ENCODE measurements at places on chromosomes 6 and 20.

DNA sequence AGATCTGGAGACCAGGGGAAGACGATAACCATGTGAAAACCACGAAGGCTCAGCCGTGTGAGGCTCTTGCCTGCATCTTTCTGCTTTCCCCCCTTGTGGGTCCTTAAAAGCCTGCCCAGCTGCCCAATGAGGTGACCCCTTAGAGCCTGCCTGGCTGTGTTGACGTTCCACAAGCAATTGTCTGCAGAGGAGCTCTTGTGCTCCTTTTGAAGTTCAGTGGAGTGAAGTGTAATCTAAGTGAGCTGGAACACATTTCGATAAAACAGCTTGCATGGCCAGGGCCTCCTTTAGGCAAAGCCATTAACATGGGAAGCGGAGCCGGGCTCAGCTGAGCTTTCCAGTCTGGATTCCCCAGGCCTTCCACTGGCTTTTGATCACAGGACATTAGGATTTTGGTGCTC lies 27.3 kb upstream of the TCP11 start:
- no peak for DNase-seq

DNA sequence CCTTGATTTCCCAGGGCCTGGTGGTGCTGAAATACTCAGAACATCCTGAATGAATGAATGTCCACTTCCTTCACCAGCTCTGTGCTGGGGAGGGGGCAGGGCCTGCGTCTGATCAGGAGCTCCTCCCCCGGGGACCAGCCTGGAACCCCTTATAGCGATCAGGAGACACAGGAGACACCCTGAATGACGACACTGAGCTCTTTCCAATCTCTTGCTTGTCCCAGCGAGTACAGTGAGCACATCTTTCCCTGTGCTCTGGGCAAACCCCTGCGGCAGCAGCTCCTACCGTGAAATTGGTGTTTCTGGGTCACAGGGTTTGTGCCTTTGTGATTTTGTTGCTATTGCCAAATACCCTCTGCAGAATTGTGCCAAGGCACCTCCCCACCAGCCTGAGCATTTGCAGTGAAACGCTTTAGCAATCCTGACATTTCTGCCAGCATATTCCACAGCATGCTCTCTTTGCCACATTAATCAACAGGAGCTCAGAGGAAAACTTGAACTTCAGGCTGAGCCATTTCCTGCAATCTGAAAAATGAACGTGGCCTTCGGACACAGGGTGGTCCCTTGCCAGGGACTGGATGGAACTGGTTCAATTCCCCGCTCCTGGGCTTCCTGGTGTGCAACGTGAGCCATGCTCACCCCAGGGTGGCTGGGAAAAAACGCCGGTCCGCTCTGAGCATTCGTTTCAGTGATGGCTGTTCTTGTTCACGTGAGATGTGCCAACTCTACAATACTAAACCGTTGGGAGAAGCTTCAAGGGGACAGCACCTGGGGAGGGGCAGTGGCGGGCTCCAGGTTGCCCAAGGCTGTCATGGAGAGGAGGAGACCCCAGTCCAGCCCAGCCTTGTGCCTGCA lies 23.1 kb upstream of the MRGBP start:
- DNase-seq: no peak

GRCh38 chr6:3759646-3760232 lies 8.2 kb upstream of the PXDC1 start:
- DNase-seq: no peak

GRCh38 chr6:51273228-51273961 lies 454.7 kb downstream of the TFAP2B start:
- no peak for DNase-seq

GRCh38 chr6:70616728-70617260 lies 50.1 kb downstream of the SDHAF4 start:
- no peak for DNase-seq

DNA sequence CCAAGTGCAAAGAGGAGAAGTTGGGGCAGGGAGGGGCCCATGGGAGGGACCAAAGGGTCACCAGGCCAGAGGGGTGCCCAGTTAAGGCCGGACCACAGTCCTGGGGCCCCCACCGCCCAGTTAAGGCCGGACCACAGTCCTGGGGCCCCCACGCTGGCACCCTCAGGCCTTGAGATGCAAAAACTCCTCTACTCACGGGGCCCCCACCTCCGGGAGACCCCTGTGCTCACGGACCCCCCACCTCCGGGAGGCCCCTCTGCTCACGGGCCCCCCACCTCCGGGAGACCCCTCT lies 16.9 kb downstream of the KCNQ2 start:
- DNase-seq: no peak

GRCh38 chr20:61570646-61571195 lies 318.7 kb downstream of the CDH4 start:
- DNase-seq: no peak

DNA sequence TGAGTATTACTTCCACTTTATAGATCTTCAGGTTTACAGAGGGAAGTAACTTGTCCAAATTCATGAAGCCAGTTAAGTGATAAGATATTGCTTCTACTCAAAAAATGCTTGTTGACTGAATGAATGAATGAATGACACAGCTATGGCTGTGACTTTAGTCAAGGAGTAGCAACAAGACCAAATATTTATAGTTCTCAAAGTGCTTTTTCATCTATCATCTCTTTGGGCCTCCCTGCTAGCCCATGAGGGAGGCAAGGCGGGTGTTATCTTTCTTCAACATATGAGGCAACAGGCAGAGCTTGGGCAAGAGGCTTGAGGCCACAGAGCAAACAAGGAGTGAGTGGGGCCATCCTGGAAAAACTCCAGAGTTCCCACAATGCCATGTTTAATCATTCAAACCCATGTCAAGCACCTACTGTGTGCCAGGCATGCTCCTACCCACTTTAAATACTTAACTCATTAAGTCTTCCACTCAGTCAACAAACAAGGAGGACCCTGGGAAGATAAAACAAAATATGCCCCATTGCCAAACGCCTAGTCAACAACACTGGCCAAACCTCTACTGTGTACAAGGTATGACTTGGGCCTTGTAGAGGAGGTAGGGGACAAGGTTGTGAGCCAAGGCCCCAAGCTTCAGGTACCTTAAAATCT lies 15.9 kb downstream of the BCL2L1 start:
- no peak for DNase-seq

DNA sequence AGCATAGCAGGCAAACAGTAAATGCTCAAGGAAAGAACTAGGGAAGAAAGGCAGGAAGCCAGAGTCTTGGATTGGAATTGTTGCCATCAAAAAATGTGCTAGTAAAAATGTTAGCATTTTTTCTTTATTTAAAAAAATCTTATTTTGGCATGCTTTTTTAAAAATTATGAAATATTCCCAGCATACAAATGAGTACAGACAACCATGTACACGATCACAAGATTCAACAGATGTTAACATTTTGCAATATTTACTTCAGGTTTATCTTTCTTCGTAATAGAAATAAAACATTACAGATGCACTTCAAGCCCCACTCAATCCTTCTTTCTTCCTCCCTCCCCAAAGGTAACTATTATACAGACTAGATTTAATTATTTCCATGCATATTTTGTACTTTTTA lies 27.4 kb upstream of the NOP56 start:
- no peak for DNase-seq

GRCh38 chr6:2857580-2858337 lies 16.1 kb upstream of the SERPINB1 start:
- no peak for DNase-seq

GRCh38 chr6:90485635-90486277 lies 101.1 kb downstream of the MAP3K7 start:
- no peak for DNase-seq

GRCh38 chr6:75283907-75284631 lies 523 bp downstream of the TMEM30A start:
- DNase-seq: no peak

- no peak for DNase-seq
Measured at GRCh38 chr6:158892266-158892665, 73.1 kb upstream of the EZR start.

GRCh38 chr6:108121612-108122011 lies 44.2 kb upstream of the NR2E1 start:
- DNase-seq: no peak

DNA sequence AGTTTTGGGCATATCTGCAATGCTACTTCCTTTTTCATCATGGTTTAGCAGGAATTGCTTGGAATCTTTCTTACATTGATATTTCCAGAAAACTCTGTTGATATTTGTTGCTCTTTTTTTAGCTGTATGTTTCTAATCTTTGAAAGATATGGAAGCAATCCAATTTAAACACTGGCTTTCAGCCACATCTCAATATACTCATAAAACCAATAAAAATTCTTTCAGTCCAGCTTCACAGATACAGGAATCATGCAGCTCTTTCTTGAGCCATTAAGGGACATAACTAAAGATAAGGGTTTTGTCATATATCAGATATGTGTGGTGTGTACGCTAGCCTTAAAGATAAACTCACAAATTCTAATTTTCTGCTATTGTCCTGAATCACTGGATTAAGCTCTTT lies 47.4 kb downstream of the PKIB start:
- no peak for DNase-seq

- DNase-seq: no peak
Measured at GRCh38 chr6:5130135-5130866, 45.2 kb downstream of the PPP1R3G start.

GRCh38 chr6:128572294-128572693 lies 51.9 kb upstream of the PTPRK start:
- DNase-seq: no peak

DNA sequence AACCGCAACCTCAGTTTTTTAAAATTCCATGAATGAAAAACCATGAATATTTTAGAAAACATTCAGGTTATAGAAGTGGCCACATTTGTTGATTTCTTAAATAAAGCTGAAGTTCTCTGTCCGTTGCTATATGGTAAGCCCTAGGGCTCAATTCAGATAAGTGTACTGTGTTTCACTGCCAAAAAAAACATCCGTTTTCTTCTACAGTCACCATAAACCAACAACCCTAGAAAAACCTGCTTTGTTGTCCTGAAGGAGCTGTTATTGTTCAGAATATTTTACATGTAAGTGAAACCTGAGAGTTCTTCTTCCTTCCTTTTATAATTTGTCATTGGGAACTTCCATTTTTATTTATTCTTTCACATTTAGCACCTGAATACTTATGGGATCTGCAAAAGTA lies 274.1 kb downstream of the TFAP2A start:
- no peak for DNase-seq

DNA sequence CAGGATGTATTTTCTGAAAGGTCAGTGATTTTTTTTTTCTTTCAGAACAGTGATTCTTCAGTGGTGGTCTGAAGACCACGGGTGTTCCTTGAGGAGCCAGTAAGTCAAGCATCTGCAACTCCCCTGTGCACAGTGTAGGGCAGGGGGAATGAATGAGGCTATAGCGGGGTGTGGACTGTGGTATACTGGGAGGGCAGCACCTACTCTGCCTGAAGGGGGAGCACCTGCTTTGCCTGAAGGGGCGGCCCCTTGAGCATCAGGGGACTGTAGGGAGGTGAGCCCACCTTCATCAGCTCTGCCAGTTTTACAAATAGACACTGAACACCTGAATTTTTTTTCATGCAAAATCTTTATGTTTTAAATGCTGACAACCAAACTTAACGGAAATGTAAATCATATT lies 77.5 kb upstream of the RIPOR2 start:
- DNase-seq: no peak

DNA sequence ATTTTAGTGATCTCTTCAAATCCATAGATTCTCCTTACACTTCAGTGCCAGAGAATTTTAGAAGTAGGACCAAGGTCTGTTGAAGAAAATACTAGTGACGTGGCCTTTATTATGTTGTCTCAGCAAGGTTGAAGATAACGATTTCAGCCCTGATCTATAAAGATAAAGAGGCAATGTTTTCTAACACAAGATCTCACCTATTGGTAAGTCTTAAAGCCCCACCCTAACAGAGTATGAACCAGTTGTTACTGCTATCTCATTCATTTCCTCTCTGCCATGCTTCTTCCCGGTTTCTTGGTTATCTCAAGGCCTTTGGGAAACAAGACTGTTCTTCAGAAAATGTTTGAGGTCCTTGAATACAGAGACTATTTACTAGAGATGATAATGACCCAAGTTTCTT lies 53.1 kb downstream of the KIAA0408 start:
- no peak for DNase-seq

GRCh38 chr20:63042448-63043071 lies 35.8 kb upstream of the BHLHE23 start:
- DNase-seq: no peak

DNA sequence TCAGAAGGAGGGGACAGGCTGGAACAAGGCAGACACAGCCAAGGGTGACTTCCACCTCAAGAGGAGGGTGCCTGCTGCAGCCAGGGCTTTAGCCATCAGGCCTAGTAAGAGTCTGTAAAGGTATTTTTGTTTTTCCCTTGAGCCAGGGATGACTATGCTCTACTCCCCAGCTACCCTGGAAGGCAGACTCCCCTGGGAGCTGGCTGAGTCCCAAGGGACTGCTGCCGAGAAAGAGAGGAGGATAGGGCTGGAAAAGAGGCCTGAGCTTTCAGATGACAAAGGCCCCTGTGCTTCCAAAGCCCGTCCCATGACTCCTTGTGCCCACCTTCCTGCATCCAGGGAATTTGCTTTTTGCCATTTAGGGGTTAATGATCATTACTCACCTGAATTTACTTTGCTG lies 14.0 kb upstream of the GSTA4 start:
- no peak for DNase-seq

GRCh38 chr6:165769884-165770283 lies 106.8 kb upstream of the PDE10A start:
- no peak for DNase-seq

DNA sequence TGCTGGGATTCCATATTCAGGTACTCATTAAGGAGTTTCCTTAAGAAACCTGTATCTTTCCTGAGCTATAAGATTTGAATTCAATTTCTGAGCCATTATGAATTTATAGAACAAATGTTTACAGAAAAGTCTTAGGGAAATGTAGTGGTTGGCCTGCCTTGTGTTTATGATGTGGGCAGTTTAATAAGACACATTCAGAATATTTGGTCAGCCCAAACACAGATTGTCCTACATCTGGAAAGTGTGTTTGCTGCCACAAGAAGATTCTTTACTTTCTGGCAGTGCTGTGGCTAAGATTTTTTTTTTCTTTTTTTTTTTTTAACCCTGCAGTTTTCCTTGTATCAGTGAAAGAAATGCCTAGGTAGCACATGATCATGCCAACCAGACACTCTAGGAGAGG lies 15.2 kb downstream of the TBX18 start:
- no peak for DNase-seq

GRCh38 chr6:26358511-26358981 lies 6.5 kb upstream of the BTN3A2 start:
- no peak for DNase-seq

- no peak for DNase-seq
Measured at GRCh38 chr6:157539421-157539822, 158.4 kb downstream of the ZDHHC14 start.

DNA sequence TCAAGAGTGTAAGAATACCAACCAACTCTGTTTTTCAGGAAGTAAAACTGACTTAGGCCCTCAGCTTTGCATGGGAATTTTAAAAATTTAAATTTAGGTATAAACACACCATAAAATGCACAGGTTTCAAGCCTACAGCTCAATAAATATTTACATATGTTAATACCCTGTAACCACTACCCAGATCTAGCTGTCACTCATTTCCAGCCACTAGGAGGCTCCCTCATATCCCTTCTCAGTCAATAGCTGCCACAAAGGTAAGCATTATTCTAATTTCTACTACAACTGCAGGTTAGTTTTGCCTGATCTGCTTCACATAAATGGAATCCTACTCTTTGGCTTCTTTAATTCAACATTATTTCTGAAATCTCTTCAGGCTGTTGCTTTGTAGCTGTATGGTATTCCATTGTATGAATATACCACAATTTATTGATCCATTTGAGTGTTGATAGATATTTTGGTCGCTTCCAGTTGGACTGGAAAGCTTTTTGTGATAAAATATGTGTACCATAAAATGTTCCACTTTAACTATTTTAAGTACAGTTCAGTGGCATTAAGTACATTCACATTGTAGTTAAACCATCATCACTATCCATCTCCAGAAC lies 32.5 kb upstream of the MEI4 start:
- DNase-seq: no peak

- DNase-seq: no peak
Measured at GRCh38 chr6:166167801-166168615, at the start of gene TBXT. Gene TBXT (minus strand): TSS chr6:166167851. CDS start chr6:166167591, 260 bp downstream.

All from SIG-M5 (cell line).